ENCODE measurements at places on chromosomes 3 and 15.

DNA sequence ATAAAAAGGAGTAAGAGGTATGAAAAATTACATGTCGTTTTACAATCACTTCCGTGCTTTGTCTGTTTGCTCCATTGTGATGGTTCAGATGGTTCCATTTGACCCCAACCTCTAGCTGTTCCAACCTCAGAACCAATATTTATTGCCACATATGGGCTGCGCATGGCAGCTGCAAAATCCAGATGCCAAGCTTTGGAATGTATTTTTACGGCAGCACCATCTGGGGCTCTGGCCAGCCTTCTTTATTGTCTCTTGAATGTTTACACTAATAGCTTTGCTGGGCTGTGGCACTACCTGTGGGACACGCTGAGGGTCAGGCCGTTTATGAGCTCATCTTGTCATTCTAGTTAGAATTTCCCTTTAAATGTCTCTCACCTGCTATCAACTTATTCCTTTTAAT is 219.8 kb downstream of the ROBO2 start:
- no peak for DNase-seq

- DNase-seq, result no peak
Observed at GRCh38 chr15:33894193-33894592, 74.1 kb upstream of the CHRM5 start.

GRCh38 chr3:71672340-71672739 is 52.9 kb downstream of the EIF4E3 start:
- no peak for DNase-seq

DNA sequence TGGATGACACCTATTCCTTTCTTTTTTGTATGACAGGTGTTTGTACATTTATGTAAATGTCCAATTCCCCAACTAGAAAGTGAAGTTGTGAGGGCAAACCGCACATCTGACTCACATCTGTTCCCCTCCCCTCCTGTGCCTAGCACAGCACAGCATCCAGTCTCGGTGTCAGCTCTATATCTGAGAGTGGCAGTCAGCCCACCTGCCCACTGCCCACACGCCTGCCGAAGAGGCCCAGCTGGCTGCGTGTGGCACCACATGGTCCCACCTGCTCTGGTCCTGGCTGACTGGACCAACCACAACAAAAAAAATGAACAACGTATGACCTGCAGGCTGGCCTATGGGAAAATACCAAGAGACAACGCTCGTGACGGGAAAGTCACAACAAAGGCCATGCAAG is 62.8 kb downstream of the XXYLT1 start:
- DNase-seq, result no peak

- no peak for DNase-seq
Observed at GRCh38 chr3:5389057-5389456, 201.6 kb downstream of the EDEM1 start.

DNA sequence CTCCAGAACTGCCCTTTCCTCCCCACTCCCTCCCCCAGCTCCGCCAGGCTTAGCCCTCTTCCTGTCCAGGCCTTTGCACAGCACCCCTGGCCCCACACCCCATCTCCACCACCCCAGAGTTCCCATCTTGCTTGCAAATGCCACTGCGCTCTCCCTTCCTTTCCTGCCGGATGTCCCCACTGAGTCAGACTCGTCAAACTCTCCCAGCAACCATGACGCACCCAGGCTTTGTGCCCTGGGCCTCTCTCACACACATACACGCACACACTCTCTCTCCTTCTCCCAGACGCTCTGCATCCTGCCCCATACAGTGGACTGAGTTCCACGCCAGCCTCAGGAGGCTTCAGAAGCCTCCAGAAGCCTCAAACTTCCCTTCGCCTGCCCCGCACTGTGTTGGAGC is 2.8 kb upstream of the CCDC9B start:
- no peak for DNase-seq

DNA sequence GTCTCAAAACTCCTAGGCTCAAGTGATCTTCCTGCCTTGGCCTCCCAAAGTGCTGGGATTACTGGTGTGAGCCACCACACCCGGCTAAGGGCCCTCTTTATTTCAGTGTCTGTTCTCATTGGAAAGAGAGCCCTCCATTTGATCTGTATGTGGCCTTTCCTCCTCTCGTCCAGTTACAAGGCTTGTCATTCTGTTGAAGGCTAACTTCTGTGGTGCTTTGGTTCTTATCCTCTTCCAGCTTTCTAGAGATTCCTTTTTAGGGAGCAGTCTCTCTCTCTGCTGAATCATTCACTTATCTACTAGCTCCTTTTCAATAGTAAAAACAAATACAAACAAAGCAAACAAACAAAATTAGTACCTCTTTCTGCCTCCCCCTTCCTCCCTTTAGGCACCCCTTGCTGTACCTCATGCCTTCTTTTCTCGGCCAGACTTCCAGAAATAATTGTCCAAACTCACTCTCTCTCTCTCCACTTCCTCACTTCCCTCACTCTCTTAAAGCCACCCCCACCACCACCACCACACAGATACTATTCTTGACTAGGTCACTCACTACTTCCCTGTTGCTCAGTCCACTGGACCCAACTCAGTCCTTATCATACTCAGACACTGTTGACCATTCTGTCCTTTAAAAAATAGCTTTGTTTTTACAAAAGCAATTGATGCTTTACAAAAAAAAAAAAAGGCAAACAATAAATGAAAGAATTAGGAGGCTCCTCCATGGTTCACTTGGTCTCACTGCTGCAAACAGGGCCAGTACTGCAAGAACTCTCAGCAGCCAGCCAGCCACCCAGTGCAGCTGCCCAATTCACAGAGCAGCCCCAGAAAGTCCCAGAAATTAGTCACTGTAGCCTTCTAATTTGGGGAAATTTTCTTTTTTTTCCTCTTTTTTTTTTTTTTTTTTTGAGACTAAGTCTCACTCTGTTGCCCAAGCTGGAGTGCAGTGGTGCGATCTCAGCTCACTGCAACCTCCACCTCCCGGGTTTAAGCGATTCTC is 31.7 kb upstream of the RAB11A start:
- DNase-seq, result no peak

DNA sequence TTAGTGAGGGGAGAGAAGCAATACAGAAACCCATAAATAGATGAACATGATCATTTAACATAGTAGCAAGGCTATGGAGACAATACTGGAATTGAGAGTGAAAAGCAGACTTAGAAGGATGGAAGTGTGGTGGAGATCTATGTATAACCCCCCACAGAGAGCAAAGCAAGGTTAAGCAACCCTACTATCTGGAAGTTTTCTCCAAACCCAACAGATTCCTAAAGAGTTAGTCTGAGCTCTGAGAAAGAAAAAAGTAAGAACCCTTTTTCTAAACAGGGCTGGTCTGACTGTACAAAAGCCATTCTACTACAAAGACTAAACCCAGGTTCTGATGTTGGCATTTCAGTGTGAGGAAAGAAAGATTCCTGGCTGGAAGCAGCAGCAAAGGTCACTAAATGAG is 153.2 kb downstream of the WNT5A start:
- DNase-seq, result no peak

- DNase-seq, result no peak
Observed at GRCh38 chr3:21654241-21654640, 96.8 kb downstream of the ZNF385D start.

- DNase-seq, result no peak
Observed at GRCh38 chr3:38000242-38000916, 9.8 kb downstream of the VILL start.

DNA sequence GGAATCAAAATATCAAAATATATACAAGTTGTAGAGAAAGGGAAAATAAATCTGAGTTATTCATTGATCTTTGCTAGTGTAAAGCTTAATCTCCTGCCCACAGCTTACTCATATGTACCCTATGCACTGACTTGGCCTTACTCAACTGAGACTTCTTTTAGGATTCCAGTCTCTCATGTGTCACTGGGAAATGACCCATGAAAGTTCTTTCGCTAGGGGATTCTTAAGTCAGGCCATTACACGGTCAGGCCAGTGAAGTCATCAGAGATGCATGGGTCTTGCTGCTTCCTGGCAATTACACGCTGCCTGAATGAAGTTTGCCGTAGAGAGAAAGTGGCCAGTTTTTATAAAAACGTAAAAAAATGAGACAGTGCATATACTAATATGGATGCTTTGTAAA is 20.7 kb upstream of the LPP start:
- DNase-seq, result no peak

- DNase-seq, result no peak
Observed at GRCh38 chr3:10753964-10754363, 62.1 kb upstream of the SLC6A11 start.

All from stimulated activated CD8-positive, alpha-beta memory T cell treated with anti-CD3 and anti-CD28 coated beads, Interleukin-7, amount 100 ng/mL, for 1 hour (primary cell).